Right lobe of liver (tissue), 6 donors: ENCODE measurements at places on chromosomes 16 and 17.

DNA sequence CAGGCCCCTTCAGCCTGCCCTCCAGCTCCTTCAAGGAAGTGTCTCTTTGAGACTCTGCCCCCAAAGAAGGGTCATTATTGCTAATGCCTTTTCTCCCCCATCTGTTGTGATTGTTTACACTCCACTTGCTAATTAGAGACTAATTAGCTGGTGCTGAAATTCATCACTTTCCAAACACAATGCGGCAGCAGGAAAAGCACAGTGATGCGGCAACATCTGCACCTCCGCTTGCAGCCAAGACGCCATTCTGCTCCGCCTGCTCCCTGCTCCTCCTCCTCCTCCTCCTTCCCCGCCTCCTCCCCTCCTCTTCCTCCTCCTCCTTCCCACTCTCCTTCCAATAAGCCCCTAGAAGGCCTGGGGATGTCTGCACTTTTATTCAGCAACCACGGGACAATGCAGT, 110.5 kb downstream of the SDK2 start:
- no peak for DNase-seq

DNA sequence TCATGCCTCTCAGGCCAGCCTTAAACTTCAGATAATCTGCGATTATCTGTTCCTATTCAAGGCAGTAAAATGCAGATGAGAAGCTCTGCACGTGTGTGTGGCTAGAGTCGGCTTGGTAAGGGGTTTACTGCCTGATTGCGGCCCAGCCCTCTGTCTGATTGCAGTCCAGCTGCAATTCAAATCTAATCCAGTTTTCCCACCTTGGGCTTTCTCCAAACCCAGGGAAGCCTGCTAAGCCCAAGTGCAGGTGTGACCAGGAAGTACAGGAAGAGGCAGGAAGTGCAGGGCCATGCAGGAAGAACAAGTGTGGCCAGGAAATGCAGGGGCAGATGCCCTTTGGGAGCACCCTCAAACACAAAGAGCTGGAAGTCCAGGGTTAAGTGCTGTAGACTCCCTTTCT, 314.9 kb downstream of the CEP112 start:
- DNase-seq: no peak

DNA sequence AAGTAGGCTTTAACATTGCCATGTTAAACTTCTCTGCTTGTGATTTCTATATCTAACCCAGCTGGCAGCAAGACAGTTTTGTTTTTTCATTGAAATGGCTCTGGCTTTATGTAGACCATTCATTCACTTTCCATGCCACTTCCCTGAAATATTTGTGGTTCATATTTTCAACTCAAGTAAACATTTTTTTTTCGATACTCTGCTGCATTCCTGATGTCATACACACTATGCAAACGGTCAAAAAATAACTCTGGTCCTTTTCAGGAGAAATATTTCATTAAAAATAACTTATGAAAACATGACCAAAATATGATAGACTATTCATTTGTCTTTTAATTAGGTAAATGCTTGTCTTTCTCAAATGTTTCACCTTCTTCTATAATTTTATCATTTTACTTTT, 116.3 kb downstream of the USP22 start:
- DNase-seq: no peak

- no peak for DNase-seq
These were observed 418.4 kb upstream of the PMFBP1 start for GRCh38 chr16:72590151-72590937.

DNA sequence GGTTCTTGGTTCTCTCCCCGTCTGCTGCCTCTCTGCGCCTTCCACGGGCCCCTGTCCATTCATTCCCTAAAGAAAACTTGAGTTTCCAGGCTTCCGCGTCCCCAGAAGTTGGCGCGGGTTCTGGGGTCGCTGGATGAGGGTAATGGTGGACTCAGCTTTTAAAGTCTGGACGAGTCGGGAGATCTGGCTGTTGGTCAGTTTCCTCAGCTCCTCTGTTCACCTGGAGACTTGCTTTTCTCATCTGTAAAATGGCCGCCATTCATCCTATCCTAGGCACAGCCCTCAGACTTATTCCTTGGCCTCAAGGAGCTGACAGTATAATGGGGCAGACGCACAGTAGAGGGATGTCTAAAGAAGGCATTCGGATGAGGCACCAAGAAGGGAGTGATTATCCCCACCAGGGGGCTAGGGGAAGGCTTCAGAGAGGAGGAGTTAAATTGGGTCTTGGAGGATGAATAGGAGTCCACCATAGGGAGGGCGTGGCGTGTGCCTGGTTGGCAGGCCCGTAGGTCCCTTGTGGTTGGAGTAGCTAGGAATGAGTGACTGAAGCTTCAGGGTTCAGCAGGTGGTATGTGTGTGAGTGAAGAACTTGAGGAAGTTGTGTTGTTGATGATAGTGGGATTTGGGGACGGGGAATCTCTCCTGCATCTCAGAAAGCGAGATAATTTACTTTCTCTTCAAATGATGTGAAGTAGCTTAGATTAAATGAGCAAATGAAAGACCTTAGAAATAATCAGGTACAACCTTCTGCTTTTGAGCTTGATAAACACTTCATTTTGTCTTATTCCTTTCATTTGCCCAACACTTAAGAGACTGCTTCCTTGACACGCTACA, 652 bp downstream of the VPS35L start:
- no peak for DNase-seq

GRCh38 chr17:17994271-17995069, 21.8 kb downstream of the DRC3 start:
- DNase-seq: no peak

DNA sequence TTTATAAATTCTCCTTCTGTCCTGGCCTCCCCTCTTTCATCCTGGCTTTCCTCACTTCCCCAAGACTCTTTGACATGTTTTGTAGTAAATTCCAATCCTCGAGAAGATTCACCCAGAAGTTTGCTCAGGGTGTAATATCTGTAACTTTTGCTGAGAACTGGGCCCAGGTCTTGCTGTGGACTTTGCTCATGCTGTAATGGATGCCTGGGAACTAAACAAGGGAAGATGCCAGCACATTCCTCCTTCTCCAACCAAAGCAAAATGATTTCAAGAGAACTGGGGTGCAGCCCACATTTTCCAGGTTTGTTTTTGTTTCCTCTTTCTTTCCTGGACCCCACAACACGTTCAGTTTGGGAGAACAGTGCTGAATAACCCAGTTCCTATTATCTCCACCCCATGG, 6.6 kb upstream of the SALL1 start:
- no peak for DNase-seq

DNA sequence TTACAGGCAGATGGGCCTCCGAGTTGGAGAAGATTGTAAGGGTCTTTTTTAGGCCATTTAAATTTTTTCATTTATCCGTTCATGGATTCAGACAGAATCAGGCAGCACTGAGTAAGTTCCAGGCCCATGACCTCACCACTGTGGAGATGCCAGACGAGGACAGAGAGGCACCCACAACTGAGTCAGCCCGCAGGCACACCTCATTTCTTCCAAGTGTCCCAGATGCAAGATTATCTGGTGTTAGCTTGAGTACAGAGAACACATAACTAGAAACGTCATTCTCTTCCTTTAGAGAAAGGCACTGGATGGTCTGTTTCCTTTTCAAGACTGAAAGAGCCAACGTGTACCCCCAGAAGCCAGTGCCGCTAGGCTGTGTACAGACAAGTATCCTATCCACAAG, 16.9 kb downstream of the CLEC16A start:
- no peak for DNase-seq

- DNase-seq: no peak
These were observed 39.4 kb downstream of the ZNRF1 start for GRCh38 chr16:75038036-75038858.

- DNase-seq: no peak
These were observed 48.1 kb upstream of the KSR1 start for GRCh38 chr17:27407916-27408864.

- peak; percentile 88 for DNase-seq
These were observed 3.0 kb downstream of the CES3 start for GRCh38 chr16:66964049-66964448.

DNA sequence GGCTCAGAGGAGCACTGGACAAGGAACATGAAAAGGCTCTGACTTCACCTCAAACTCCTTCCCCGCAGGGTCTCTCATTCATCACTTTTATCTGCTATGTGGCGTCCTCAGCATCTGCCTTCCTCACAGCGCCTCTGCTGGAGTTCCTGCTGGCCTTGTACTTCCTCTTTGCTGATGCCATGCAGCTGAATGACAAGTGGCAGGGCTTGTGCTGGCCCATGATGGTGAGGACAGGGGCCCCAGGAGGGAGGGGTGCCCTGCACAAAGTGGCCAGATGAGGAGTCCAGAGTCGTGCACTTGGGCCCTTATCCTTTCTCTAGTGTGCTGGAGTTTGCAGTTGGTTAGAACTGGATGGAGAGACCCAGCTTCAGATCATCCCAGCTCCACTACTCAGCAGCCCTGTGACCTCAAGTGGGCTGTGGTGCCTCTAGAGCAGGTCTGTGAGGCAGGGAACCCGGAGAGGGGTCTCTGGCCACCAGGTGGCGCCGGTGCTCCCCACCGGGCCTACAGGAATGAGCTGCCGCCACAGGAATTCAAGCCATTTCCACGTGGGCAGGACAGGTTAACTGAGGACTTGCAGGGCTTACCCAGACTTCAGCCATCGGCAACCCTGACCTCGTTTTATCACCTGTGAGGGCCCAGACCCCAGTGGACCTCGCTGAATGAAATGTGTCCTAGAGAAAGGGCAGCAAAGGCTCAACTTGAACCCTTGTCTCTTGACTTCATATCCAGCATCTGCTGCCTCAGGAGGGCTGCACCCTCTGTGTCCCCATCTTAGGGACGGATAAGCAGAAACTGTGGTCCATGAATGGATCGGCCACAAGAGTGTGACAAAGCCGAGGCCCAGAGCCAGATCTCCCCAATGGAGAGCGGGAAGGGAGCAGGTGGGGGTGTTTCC, 4.0 kb downstream of the CMTM3 start:
- peak; percentile 88 for DNase-seq

DNA sequence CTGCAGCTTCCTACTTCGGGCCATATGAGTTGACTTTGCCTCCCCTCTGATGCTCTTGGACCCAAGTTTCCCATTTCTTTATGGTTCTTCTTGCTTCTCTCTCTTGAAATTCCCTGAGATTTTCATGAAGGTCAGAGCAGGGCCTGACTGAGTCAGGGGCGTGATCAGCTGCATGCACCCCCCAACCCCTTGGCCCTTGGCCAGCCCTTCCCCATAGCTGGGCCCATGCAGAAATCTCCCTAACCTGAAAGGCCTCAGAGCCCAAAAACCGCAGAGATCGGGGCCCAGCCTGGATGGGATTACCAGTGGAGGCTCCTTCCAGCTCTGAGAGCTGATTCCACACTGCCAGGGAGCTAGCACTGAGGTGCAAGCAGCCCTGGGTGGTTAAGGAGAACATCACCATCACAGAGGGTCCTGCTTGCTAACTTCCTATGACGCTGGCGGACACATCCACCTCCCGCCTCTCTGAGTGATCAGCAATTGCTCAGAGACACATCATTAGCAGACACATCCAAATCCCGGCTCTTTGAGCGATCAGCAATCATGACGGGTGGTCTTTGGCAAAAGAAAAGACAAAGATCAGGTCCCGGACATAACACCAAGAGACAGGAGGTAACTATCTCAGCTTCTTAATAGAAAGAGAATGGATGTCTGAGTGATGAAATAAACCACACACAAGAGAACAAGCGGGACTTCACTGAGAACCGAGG, 161.5 kb downstream of the C16orf78 start:
- no peak for DNase-seq

GRCh38 chr16:28925386-28926228, 569 bp upstream of the RABEP2 start:
- no peak for DNase-seq

GRCh38 chr16:79754501-79754900, 154.0 kb upstream of the MAF start:
- no peak for DNase-seq

GRCh38 chr16:89442990-89443726, 47.2 kb downstream of the ANKRD11 start:
- DNase-seq: peak; percentile 56

GRCh38 chr16:90081606-90081970, 4.5 kb upstream of the PRDM7 start:
- no peak for DNase-seq

GRCh38 chr17:18028952-18029540, 9.9 kb downstream of the ATPAF2 start:
- DNase-seq: no peak

GRCh38 chr17:59641799-59642484, 22.2 kb downstream of the CLTC start:
- no peak for DNase-seq

- DNase-seq: no peak
These were observed 24.5 kb downstream of the OR1D5 start for GRCh38 chr17:3038941-3039340.

DNA sequence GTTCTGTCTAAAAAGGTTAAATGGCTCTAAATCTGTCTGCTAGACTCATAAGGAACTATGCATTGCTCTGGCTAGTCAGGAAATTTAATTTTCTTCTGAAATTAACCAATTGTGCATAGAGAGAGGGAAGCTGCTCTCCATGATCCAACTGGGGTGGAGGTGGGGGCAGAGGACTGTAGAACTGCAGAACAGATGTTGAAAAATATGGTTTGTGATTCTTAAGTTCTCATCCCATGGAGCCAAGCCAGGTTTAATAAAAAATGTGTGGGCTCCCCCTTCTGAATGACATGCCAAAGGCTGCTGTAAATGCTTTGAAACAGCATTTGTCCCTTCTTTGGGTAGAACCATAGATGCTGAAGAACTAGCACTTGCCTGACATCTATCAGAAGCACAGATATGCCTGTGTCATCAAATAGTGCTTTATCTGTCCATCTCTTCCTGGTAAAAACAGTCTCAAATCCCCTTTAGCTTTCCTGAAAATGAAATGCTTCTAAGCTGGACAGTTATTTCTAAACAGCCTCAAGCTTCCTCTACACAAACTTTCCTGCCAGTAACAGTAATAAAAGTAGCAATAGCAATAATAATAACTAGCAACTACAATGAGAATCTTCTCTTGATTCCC, 221.4 kb downstream of the CDH8 start:
- DNase-seq: no peak

GRCh38 chr17:1362065-1362848, 37.8 kb downstream of the YWHAE start:
- no peak for DNase-seq

- no peak for DNase-seq
These were observed 215.4 kb downstream of the CHD9NB start for GRCh38 chr16:52837251-52837650.

GRCh38 chr17:81173052-81173761, 7.2 kb upstream of the AATK start:
- DNase-seq: no peak

DNA sequence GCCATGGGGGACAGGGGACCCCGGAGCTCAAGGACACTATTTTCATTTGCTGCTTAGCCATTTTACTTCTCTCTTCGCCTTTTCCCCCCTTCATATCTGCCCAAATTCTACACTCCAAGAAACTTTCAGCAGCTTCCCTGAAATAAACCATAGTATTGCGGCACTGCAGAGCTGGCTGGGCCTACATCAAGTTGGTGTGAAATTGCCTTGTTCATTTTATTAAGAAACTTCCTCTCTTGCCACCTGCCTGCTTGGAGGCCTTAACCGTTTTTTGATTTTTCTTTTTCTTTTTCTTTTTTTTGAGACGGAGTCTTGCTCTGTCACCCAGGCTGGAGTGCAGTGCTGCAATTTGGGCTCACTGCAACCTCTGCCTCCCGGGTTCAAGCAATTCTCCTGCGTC, 7.4 kb upstream of the CPNE2 start:
- no peak for DNase-seq

- no peak for DNase-seq
These were observed 116.6 kb upstream of the SALL1 start for GRCh38 chr16:51267681-51268080.

- DNase-seq: no peak
These were observed 15.0 kb upstream of the TAC4 start for GRCh38 chr17:49862781-49863331.
